Ascending aorta (tissue), 2 donors: ENCODE measurements at places on chromosomes 2 and 18. TPM values are rescaled to one million over a fixed set of nuclear protein-coding genes. Genes with fewer than 3 reads are reported as not detected.

MAIP1 gene
- 11.7 TPM for total RNA-seq

DNA sequence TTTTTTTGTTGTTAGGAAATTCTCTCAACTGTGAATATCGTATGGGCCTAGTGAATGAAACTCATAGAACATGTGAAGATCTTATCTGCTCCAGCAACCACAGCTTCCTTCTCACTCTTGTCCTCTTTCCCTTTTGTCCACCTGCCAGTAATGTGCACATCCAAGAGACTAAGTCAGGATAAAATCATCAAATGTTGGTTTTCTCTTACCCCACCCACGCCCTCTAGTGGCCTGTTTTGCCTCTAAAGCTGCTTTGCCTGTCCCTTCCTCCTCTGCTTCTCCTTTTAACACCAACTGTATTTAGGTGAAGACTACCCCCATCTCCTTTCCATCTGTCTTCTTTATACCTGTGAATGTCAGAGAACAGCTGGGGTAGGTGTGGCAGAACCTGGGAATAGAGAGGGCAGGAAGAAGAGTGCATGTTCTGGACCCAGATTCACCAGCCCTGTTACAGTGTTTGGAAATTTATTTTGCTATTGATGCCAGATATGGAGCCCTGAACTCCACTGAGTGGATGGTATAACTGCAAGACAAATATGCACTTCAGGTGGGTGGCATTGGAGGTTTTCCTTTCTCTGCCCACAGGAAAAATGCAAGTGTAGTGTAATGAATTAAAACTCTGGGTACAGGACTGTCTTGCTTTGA is 8.4 kb upstream of the MGAT5 start:
- H3K27me3 ChIP-seq: no peaks in the 10 kb centered on the region
- no peaks in the 10 kb centered on the region for H3K36me3 ChIP-seq
- no peak overlapping the region for H3K27ac ChIP-seq
- no peaks in the 10 kb centered on the region for H3K4me1 ChIP-seq

GRCh38 chr2:71250935-71251334 is 24.0 kb upstream of the PAIP2B start:
- no peaks in the 10 kb centered on the region for H3K36me3 ChIP-seq
- H3K4me1 ChIP-seq: no peaks in the 10 kb centered on the region
- H3K27ac ChIP-seq: no peak overlapping the region
- DNase-seq: no peak
- H3K27me3 ChIP-seq: no peaks in the 10 kb centered on the region

OR6B2 gene
- not detected for total RNA-seq
